ENCODE measurements at places on chromosomes 13 and 19.

GRCh38 chr19:7505682-7506384, 10.1 kb upstream of the ZNF358 start:
- no peak for DNase-seq

DNA sequence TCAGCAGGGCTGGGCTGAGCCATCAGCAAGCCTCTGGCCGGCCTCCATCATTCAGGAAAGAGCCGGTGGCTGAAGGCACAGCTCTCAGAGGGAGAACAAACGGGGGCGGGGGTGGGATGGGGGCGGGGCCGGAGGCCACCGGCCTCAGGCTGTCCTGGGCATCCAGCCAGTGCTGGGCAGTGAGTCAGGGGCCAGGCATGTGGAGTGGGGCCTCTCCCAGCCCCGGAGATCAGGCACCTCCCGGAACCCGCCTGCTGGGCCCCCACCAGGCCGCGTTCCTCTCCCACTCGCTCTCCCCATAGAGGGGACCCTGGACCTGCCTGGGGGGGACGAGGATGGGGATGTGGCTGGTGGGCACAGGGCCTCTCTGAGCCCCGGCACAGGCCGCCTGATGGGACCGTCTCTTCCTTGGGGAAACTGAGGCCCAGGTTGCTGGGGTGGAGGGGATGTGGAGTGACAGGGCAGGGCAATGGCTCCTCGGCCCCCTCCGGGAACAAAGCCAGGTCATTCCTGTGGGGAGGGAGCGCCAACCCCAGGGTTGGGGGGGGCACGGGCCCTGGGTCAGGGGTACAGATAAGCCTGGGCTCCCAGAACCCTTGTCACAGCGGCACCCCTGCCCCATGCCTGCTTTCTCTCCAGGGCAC, 12.9 kb downstream of the SPC24 start:
- no peak for DNase-seq

DNA sequence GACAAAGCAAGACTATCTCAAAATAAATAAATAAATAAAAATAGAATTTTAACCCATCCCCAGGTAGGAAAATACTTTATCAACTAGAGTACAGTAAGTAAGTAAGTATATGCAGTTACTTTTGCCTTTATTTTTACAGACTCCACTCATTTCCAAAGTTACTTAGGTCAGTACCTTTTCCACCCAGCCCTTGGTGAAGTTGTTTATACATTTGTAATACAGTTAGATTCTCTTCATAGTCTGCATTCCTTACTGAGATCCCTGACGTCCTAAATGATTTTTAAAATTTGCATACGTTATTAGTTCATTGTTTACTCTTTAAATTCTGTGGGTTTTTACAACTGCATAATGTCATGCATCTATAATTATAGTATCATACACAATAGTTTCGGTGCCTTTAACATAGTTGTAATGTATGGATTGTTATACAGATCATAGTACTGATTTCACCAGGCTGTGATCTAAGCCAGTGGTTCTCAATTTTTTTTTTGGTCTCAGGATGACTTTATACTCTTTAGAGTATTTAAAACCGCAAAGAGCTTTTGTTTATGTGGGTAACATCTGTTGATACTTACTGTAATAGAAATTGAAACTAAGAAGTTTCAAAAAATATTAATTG, 10.4 kb downstream of the SETDB2 start:
- DNase-seq = no peak

DNA sequence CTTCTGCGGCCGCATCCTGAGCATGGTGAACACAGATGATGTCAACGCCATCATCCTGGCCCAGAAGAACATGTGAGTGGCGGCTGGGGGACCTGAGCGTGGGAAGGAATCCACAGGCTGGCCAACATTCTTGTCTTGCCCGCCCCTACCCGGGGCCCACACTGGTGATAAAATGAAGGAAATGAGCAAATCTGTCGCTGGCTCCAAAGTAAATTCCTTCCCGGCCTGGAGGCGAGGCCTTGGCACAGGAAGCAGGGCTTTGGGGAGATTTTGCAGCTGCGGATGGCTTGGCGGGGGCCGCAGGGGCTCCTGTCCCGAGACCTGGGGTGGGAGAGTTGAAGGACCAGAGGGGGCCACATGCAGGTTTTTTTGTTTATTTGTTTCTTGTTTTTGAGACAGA, 4.4 kb downstream of the KXD1 start:
- no peak for DNase-seq

GRCh38 chr13:61040181-61040580, 375.5 kb downstream of the PCDH20 start:
- DNase-seq = no peak

DNA sequence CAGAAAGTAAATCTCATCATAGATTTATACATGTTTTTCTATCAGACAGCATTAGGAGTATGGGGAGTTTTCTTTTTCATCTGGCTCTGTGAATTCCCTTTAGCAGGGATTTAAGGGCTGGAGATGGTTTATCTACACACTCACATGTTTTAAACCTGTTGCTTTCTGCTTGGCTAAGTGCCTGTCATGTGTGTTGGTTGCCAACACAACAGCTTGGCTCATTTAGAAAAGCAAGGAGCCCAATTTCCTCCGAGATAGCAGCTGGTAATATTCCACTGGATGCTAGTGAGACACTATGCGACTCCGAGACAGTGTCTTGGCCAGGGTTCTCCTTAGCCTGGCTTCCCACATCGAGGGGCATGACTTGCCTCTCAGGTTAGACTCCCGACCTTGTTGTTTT, 83.3 kb downstream of the KLF5 start:
- DNase-seq = no peak

DNA sequence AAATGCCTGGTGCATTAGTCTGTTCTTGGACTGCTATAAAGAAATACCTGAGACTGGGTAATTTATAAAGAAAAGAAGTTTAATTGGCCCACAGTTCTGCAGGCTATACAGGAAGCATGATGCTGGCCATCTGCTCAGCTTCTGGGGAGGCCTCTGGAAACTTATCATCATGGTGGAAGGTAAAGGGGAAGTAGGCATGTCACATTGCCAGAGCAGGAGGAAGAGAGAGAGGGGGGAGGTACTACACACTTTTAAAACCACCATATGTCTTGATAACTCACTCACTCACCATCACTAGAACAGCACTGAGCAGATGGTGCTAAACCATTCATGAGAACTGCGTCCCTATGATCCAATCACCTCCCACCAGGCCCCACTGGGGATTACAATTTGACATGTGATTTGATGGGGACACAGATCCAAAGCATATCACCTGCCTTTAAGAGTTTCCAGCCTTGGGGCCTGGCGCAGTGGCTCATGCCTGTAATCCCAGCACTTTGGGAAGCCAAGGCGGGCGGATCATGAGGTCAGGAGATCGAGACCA, 219.0 kb downstream of the KATNAL1 start:
- no peak for DNase-seq

GRCh38 chr13:92821324-92821723, 405.3 kb upstream of the GPC6 start:
- DNase-seq = no peak

GRCh38 chr13:98575904-98576199, 1.1 kb downstream of the STK24 start:
- no peak for DNase-seq

DNA sequence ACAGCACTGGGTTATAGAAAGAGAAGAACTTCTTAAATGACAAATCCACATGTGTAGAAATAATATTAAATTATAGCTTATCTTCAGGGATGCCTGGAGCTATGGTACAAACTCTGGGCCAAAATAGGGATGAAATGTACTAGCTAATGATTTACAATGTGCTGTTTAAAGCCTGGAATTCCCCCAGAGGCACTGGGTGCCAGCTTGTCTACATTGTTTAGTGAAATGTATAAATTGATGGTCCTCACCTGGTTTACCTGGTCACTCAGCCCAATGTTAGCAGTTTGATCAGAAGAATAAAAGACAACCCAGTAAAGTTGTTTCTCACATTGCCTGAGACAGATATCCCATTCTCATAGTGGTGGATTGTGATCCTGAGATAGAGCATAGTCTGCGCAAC, 597.2 kb downstream of the DIAPH3 start:
- no peak for DNase-seq

- DNase-seq = no peak
These were observed 23.4 kb downstream of the DPRX start for GRCh38 chr19:53655042-53655665.

- no peak for DNase-seq
These were observed 595.5 kb downstream of the SLITRK1 start for GRCh38 chr13:83286737-83287136.

DNA sequence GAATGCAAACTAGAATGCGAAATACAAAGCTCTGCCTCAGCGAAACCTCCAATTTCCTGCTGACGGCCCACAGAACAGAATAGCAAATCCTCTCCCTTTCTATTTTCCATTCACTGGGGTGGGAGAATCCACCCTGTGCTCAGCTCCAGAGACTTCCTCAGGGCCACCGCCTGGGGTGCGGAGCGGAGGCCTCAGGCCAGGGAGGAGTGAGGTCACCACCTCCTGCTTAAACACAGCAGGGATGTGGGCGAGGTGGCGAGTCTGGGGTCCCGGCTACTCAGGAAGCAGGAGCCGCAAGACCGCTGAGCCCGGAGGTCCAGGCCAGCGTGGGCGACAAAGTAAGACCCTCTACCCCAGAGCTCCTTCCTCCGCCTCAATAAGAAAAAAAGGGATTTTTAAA, 666 bp upstream of the ZNF320 start:
- no peak for DNase-seq

GRCh38 chr13:50911081-50911631, 1.6 kb downstream of the RNASEH2B start:
- no peak for DNase-seq

- DNase-seq = no peak
These were observed 11.0 kb upstream of the ZNF492 start for GRCh38 chr19:22622901-22623840.

- no peak for DNase-seq
These were observed 28.3 kb downstream of the PIP5K1C start for GRCh38 chr19:3671680-3672574.

DNA sequence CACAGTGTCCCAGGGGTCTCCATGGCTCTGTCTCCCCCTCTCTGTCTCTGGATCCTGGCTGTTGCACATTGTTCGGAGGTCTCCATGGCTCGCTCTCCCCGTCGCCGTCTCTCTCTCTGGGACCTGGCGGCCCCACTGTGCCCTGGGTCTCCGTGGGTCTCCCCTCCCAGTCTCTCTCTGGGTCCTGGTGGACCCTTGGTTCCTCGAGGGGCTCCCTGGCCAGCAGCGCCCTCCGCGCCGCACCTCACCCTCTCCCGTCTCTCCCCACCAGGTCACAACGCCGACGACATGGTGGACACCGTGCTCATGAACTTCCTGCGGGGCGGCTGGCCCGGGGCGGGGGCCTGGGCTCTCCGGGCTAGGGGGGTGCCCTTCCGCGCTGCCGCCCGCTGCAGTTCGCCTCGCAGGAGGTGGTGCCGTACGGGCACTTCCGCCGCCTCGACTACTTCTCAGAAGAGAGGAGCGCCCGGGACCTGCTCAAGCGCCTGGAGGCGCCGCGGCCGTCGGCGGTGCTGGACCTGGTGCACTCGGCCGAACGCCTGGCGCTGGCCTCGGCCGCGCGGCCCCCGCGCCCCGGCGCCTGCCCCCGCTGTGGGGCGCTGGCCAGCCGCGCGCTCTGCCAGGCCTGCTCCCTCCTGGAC, 29.1 kb downstream of the SIGLEC5 start:
- DNase-seq = no peak

GRCh38 chr19:2507109-2507508, 31.2 kb downstream of the GADD45B start:
- no peak for DNase-seq

- DNase-seq = no peak
These were observed 716 bp downstream of the ZNF573 start for GRCh38 chr19:37778613-37779126.

DNA sequence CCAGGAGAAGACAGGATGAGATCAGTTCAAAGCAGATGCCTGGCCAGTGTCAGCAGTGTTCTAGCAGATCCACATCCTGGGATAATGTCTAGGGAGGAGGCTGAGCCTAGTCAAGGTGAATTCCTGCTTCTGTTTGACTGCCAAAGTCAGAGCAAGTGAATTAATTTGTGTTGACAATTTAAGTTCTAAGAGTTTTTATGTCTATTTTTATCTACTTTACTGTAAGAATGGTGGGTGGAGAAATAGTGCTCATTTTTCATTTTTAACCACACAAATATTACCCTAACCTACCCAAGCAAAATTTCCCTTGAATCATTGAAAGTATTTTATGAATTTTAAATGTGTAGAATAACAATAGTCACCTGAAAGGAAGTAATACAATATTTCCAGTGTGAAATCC, 207.6 kb upstream of the SLC10A2 start:
- DNase-seq = no peak

GRCh38 chr19:41175801-41176777, 16.9 kb upstream of the CYP2S1 start:
- peak; percentile 11 for DNase-seq
